ENCODE measurements at places on chromosomes 6 and 20.
A peak's percentile ranks its signal among the peaks of the same experiment; 100 is the strongest.

DNA sequence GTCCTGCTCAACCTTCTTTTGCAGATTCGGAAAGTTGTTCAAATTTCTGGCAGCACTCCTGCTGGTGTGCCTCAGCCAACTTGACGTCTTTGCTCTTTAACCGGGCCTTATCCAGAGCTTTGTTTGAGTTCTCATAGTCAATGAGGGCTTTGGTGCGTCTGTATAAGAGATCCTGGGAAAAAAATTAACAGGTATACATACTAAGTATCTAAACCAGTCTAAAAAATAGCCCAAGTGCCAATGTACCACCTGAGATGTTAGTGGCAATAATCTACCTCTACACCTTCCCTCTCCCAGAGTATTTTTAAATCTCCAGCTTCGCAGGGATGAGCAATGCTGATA lies 21.1 kb downstream of the SNX5 start:
- no peak for DNase-seq

GRCh38 chr6:166586424-166587156 lies at the start of gene RAMACL:
TSS of gene RAMACL (minus strand) at chr6:166586678. CDS start at chr6:166586477, 201 bp downstream.
- DNase-seq: peak; percentile 19

- DNase-seq: no peak
Observed at GRCh38 chr6:144296973-144297372, 11.8 kb downstream of the UTRN start.

DNA sequence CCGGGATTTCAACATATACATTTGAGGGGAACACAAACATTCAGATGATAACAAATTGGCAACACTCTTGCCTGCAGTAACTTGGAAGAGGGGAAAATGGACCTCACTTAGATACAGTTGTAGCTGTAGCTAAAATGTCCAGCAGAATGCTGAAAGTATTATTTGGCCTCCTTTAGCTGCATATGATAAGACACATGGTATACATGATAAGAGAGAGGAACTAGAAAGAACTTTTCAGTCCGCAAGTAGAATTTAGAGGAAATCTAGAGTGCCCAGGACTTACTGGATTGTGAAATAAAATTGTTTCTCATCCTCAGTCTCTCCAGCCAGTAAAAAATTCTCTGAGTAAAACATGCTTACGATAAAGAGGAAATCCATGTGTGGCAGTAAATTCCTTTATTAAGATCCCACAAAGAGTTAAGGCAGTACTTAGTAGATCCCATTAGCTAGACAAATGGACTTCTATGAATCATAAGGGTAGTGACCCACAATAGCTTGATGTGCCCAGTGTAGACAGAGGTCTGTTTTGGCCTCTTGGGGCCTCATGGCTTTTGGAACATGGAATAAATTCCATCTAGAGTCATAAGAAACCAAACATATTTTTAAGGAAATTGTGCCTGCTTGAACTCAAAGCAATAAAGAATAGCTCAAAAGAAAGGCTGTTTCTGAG lies 87.9 kb upstream of the RBM24 start:
- DNase-seq: no peak

- DNase-seq: no peak
Observed at GRCh38 chr20:25084626-25085187, 2.8 kb upstream of the VSX1 start.

GRCh38 chr6:51511081-51511480 lies 576.3 kb downstream of the PKHD1 start:
- DNase-seq: no peak

- DNase-seq: no peak
Observed at GRCh38 chr6:2760882-2761842, 4.0 kb upstream of the WRNIP1 start.

- no peak for DNase-seq
Observed at GRCh38 chr6:32867022-32867477, 13.1 kb downstream of the PSMB9 start.

- DNase-seq: peak; percentile 20
Observed at GRCh38 chr6:26044140-26045064, 42.8 kb upstream of the HFE start.

- no peak for DNase-seq
Observed at GRCh38 chr20:22339091-22339881, 245.1 kb downstream of the FOXA2 start.

GRCh38 chr6:24721461-24722215 lies 2.7 kb upstream of the C6orf62 start:
- DNase-seq: no peak

DNA sequence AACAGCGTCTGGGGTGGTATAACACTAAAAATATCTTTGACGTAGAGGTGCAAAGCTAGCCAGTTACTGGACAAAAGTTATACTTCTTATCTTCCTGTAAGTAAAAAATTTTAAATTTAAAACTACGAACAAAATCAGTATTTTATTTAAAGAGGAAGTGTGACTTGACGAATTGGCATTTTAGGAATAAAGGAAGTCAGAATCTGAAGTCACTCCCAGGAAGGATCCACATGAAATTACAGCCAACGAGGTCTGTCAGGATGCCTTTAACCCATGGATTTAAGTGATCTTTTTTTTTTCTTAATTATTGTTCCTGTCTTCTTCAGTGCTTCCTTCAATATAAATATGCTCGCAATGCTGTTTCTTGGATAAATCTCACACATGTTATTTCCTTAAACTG lies 27.2 kb upstream of the SNX9 start:
- DNase-seq: no peak

- no peak for DNase-seq
Observed at GRCh38 chr6:167668019-167668753, 158.5 kb upstream of the AFDN start.

GRCh38 chr6:122984393-122984792 lies 11.6 kb upstream of the CLVS2 start:
- DNase-seq: no peak

DNA sequence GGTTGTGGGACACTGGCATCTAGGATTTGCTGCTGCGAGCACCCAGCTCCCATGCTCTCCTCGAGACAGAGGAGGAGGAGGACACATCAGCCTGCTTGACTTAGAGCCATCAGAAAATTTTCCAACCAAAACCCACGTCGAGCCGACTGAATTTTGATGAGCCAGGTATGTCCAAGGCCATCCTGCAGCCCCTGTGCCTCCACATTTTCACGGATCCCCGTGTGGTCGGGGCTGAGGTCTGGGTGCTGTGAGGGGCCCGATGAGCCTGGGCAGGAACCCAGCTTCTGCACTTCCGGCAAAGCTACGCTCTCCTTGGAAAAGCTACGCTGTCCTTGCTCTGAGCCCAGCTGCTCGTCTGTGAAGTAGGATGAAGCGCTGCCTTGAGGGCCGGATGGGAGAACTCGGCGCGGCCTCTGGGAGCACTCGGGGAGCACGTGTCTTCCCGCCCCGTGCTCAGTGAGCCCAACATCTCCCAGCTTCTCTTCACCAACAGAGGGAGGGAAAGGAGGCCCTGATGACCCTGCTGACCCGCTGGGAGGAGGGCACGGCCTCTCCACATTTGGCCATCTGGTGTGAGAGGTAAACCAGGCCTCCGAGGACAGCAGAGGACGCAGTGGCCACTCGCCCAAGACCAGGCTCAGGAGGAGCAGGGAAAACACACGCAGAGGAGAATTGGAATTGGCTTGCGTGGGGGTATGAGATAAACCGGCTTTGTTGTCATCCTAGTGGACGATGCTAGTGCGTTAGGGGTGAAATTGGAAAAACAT lies 33.9 kb downstream of the PSMG4 start:
- DNase-seq: no peak

- DNase-seq: no peak
Observed at GRCh38 chr6:72922401-72922800, 300.5 kb downstream of the KCNQ5 start.

DNA sequence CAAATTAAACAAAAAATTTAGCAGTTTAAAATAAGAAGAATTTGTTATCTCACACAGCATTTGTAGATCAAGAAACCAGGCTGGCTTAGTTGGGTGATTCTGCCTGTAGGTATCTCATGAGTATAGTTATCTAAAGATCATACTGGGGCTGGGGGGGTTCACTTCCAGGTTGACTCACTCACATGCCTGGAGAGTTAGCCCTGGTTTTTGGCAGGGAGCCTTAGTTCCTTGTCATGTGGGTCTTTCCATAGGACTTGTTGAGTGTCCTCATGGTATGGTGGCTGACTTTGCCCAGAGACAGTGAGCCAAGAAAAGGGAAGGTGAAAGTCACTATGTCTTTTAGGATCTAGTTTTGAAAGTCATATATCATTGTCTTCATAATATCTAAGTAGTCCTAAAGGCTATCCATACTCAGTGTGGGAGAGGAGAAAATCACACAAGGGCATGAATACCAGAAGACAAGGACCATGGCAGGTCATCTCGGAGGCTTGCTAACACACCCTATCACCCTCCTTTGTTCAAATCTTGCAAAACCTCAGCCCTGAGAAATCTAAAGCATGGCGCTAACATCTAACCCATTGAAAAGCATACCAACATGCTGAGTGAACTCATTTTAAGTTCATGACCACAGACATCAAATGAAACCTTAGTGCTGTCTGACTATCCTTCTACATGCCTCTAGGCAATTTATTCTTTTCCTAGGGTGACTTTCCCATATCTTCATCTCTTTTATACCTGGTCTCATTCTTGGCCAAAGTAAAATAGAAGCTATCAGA lies 39.2 kb downstream of the CYP24A1 start:
- DNase-seq: no peak

GRCh38 chr20:57688864-57689263 lies 21.0 kb downstream of the PMEPA1 start:
- no peak for DNase-seq

DNA sequence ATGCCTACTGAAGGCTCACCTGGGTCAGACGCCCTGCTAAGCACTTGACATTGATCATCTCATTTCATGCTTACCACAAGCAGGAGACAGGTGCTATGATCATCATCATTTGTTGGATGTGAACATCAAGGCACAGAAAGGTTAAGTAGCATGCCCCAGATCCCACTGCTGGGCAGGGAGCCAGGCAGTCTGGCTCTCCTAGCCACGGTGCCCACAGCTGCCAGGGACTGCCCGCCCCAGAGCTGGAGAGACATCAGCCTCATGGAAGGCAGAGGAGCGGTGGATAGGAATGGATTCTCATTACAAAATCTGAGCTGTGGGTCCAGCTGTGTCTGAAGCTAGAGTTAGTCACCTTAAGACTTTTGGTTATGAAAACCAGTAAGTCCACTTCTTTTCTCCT lies 3.6 kb downstream of the SULF2 start:
- no peak for DNase-seq

GRCh38 chr6:56359201-56359899 lies 112.0 kb upstream of the COL21A1 start:
- DNase-seq: peak; percentile 37

- DNase-seq: no peak
Observed at GRCh38 chr6:169859978-169860703, 108.7 kb downstream of the ERMARD start.

DNA sequence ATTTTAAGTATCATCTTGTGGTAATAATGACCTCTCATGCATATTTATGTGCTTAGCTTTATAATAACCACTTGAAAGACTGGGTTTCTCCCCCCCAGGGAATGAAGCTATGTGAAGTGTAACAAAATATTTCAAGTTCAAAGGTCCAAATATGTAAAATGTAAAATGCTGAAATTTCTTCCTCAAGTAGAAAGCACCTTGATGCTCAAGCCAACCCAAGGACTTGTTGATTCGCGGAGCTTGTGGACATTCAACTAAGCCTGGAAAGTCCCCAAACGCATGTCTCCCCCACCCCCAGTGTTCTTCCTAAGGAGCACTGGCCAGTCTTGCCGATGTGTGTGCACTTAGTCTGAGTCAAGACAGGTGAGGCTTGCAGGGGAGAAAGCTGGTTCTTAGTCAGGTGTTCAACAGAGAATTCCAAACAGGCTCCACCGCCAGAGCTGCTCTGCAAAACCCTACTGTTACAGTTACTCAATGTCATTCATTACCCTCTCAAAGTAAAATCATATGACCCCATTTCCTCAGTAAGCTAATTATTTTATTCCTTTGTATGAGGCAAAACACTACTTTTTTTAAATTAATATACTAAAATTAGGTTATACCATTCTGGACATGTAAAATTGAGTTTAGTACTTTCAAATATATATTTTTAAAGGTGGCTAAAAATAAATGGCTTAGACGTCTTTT lies 46.9 kb upstream of the QKI start:
- DNase-seq: no peak

- DNase-seq: no peak
Observed at GRCh38 chr20:54167909-54168872, 5.6 kb downstream of the CYP24A1 start.

GRCh38 chr6:136175873-136176272 lies 74.2 kb downstream of the MTFR2 start:
- no peak for DNase-seq

GRCh38 chr6:142325111-142325510 lies 23.3 kb downstream of the ADGRG6 start:
- no peak for DNase-seq

GRCh38 chr6:56227071-56227879 lies 20.1 kb downstream of the COL21A1 start:
- DNase-seq: no peak

- no peak for DNase-seq
Observed at GRCh38 chr6:133567636-133568035, 321.3 kb upstream of the TCF21 start.

DNA sequence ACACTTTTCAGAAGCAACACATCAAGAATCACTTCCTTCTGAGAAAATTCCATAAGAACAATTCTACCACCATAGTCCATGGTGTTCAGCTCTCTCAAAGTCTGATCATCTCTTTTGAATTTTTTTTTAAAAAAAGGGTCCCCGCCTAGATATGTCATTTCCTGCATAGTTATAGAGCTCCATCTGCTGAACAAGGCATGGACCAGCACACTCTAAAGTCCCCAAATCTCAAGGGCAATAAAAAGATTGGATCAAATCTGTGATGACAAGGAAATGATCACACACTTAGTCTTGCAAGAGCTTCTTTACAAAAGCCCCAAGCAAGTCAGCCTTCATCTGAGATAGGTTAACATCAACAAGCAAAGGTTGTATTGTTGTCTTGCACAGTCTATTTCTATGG lies 100.7 kb upstream of the STMND1 start:
- DNase-seq: no peak

DNA sequence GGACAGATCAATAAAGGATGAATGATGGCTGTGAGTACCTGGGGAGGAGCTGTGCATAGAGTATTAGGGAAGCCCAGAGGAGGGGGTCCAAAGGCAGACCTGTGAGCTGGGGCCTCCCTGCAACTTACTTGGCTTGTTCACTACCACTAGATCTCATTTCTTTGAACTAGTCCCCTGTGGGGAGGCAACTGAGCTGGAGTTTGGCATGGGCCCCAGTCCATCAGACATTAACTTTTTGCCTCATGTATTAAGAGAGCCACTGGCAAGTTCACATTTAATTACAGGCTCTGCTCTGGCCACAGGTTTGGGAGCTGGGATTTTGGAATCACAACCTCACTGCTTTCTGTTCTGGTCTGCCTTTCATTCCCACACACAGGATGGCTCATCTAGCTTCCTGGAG lies 254.1 kb downstream of the PRL start:
- no peak for DNase-seq

- peak; percentile 59 for DNase-seq
Observed at GRCh38 chr20:48620507-48621375, 207.1 kb downstream of the PREX1 start.

GRCh38 chr20:9241721-9242427 lies 173.0 kb downstream of the PLCB4 start:
- no peak for DNase-seq

GRCh38 chr6:2942914-2943563 lies 28.3 kb downstream of the SERPINB6 start:
- DNase-seq: no peak
